Glutamatergic neuron (in vitro differentiated cells): ENCODE measurements at places on chromosomes 13 and 19.

GRCh38 chr19:55552206-55552605 lies 6.9 kb upstream of the SBK3 start:
- no peak for DNase-seq
- no peak overlapping the region for H3K4me3 ChIP-seq
- no peaks in the 10 kb centered on the region for H3K27me3 ChIP-seq
- peaks cover 12% of the 10 kb centered on the region for H3K4me1 ChIP-seq
- no peaks in the 10 kb centered on the region for H3K36me3 ChIP-seq

DNA sequence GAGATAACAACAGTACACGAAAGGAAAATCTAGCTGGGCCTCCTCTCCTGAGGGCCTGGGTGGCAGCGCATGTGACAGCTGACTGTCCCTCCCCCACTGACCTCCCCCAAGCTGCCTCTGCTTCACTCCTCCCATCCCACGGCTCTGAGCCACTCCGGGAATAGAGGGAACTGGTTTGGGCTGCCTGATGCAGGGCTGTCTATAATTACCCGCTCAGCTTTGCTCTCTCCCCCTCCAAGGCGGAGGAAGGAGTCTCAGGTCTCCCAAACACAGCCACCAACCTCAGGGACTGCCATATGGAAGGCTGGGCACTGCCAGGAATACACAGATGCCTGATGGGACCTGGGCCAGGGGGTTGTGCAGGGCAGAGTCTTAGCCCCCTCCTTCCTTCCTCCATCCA lies 7.9 kb downstream of the NAPA start:
- DNase-seq: no peak
- H3K27me3 ChIP-seq: peaks cover 13% of the 10 kb centered on the region
- no peaks in the 10 kb centered on the region for H3K36me3 ChIP-seq
- H3K4me3 ChIP-seq: peak overlapping the region; percentile 73
- peaks cover 47% of the 10 kb centered on the region for H3K4me1 ChIP-seq
- H3K27ac ChIP-seq: peak overlapping the region; percentile 82

DNA sequence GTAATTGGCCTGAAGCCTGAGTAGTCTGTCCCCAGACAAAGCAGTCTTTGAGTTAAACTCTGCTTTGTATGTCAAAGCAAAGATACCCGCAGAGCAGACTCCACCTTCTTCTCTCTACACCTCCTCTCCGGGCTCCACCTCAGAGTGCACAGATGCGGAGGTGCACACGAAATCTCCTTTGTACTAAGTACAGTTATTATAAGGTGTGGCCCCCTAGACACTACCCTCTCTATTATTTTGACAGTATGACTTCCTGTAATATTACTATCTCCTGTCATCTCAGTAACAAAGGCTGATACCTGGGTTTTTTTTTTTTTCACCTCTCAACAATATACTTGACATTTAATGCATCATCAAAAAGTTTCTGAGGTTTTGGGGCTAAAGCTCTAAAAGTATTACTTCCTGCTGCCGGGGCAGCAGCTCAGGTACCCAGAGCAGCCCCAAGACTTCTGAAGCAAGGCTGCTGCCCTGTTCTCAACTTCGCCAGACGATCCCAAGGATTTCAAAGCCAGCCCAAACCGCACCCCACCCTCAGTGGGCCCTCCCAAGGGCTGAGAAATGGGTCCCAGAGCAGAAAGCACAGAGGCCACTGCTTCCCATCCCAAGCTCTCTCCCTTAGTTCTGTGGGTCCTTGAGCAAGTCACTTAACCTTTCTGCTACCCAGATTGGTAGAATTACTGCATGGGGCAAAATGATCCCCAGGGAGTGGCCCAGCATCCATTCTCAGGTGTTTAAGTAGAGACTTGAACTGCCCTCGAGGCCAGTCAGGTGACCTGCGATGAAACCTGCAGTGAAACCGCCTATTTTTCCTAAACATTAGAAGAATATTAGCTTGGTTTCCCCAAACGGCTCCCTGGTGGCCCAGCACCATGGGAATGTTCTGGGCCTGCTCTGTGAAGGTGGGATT lies 180.6 kb downstream of the FOXO1 start:
- peaks cover 3% of the 10 kb centered on the region for H3K27me3 ChIP-seq
- peaks cover 7% of the 10 kb centered on the region for H3K36me3 ChIP-seq
- no peak for DNase-seq
- peaks cover 8% of the 10 kb centered on the region for H3K4me1 ChIP-seq
- no peak overlapping the region for H3K27ac ChIP-seq
- H3K4me3 ChIP-seq: no peak overlapping the region

DNA sequence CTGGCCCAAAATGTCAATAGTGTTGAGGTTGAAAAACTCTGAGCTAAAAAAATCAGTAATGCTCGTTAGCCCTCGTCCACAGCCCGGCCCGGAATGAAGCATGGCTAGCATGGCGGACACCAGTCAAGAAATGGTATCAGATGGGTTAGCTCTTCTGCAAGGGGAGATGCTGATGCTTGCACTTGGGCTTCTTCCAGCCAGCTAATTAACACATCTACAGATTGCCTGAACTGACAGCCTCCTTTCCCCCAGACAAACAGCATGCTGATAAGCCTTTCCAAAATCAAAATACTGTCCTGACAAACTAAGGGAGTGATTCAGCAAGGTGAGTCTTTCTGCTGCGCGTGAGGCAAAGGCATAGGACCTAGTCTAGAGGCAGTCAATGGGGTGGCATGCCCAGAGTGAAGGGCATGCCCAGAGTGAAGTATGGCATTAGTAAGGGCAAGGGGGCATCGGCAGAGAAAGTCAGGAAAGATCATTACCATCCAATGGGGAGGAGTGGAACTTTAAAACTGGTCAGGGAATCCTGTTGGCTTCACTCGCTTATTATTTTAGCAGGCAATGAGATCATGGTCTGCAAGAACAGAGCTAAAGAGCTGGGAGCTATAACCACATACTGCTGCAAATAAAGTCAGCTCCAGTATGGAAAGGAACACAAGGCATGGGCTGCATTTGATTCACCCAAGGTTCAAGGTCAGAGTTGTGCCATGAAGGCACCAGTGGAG lies 30.2 kb upstream of the UBE2L5 start:
- peaks cover 2% of the 10 kb centered on the region for H3K4me1 ChIP-seq
- H3K27ac ChIP-seq: no peak overlapping the region
- no peaks in the 10 kb centered on the region for H3K36me3 ChIP-seq
- no peak for DNase-seq

- H3K36me3 ChIP-seq: no peaks in the 10 kb centered on the region
- H3K27ac ChIP-seq: no peak overlapping the region
- peaks cover 16% of the 10 kb centered on the region for H3K4me1 ChIP-seq
- H3K27me3 ChIP-seq: peaks cover 2% of the 10 kb centered on the region
- DNase-seq: no peak
These were observed 64.9 kb upstream of the MED4 start for GRCh38 chr13:48159826-48160225.

GRCh38 chr13:62119739-62120700 lies 704.4 kb upstream of the PCDH20 start:
- H3K27me3 ChIP-seq: no peaks in the 10 kb centered on the region
- no peak for DNase-seq
- H3K4me1 ChIP-seq: peaks cover 3% of the 10 kb centered on the region
- no peak overlapping the region for H3K27ac ChIP-seq
- H3K4me3 ChIP-seq: no peak overlapping the region

- no peaks in the 10 kb centered on the region for H3K4me1 ChIP-seq
- peaks cover 1% of the 10 kb centered on the region for H3K27me3 ChIP-seq
- DNase-seq: no peak
- H3K27ac ChIP-seq: no peak overlapping the region
These were observed 76.5 kb upstream of the GPR12 start for GRCh38 chr13:26837102-26837501.

- H3K36me3 ChIP-seq: peaks cover 10% of the 10 kb centered on the region
- peak overlapping the region; percentile 89 for H3K4me3 ChIP-seq
These were observed 1.2 kb downstream of the GPR12 start for GRCh38 chr13:26759249-26759906.

DNA sequence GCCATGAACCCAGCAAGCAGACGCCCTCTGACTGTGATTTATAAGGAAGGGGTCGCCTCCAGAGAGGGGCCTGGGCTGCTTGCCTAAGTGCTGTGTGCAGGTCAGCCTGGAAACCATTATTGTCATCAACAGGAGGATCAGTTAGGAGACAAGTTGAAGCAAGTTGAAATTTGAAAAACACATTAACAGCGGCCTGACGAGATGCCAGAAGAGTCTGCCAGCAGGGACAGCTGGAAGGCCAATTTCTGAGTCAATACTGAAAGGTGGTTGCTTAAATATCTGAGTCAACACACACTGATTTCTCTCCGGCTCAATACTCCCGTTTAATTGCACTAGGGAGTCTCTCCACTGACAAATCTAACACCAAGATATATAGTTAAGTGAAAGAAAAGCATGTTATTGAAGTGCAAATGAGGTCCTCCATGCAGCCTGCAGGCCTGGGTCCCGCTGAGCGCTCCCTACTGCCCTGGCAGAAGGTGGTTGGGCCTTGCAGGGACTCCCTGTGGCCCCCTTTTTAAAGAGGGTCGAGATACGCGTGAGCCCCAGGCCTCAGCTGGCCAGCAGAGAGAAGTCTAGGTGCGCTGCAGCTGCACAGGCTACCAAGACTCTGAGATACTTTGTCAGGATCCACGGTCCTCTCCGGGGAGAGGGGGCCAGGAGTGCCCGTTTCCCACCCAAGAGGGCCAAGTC lies 91.1 kb downstream of the RNASEH2B start:
- peaks cover 43% of the 10 kb centered on the region for H3K4me1 ChIP-seq
- no peak for DNase-seq
- H3K4me3 ChIP-seq: no peak overlapping the region

DNA sequence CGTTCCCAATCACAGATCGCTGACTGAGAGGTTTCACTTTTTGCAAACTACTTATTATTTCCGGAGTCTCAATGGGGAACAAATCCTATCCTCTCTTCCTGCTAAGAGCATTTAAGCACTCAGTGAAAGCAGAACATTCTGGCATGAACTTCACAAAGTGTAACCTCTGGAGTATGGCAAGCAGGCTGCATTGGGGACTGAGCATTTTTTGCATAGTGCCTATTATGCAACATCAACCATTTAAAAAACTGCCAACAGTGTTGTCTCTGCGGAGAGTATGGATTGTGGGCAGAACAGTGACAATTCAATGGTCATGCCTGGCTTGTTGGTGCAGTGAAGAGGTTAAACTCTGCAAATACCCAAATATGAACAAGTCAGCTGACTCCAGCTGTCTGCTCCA lies 484.6 kb downstream of the OLFM4 start:
- peaks cover 6% of the 10 kb centered on the region for H3K4me1 ChIP-seq
- H3K36me3 ChIP-seq: no peaks in the 10 kb centered on the region
- H3K4me3 ChIP-seq: no peak overlapping the region
- DNase-seq: no peak
- no peak overlapping the region for H3K27ac ChIP-seq
- no peaks in the 10 kb centered on the region for H3K27me3 ChIP-seq

GRCh38 chr13:78402708-78403400 lies 200.5 kb downstream of the POU4F1 start:
- H3K4me3 ChIP-seq: no peak overlapping the region
- H3K27ac ChIP-seq: peak overlapping the region; percentile 83
- no peaks in the 10 kb centered on the region for H3K36me3 ChIP-seq
- H3K27me3 ChIP-seq: no peaks in the 10 kb centered on the region
- peaks cover 24% of the 10 kb centered on the region for H3K4me1 ChIP-seq

- peaks cover 13% of the 10 kb centered on the region for H3K4me1 ChIP-seq
- H3K36me3 ChIP-seq: no peaks in the 10 kb centered on the region
- peak overlapping the region; percentile 94 for H3K4me3 ChIP-seq
- DNase-seq: no peak
- peaks cover 14% of the 10 kb centered on the region for H3K27me3 ChIP-seq
These were observed 2.1 kb downstream of the CSNK1G2 start for GRCh38 chr19:1942934-1943555.

DNA sequence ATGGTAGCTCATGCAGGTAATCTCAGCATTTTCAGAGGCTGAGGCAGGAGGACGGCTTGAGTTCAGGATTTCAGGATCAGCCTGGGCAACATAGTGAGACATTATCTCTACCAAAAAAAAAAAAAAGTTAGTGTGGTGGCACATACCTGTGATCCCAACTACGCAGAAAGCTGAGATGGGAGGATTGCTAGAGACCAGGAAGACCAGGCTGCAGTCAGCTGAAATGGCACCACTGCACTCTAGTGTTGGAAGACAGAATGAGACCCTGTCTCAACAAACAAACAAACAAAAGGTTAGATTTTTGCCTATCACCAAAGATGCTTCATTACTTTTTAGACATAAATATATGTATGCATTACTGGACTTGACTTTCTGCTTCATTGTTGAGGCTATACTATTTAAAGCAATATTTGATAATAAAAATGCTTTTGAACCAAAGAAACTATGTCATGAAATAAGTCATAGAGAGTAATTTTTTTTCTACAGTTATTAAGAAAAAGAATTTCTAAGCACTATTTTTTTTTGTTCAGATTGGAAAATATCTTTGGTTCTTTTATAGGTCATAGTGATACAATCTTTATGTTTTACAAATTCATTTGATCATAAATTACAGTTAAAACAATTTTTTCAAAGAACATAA lies 1180.1 kb upstream of the ATXN8OS start:
- no peaks in the 10 kb centered on the region for H3K4me1 ChIP-seq
- no peak overlapping the region for H3K4me3 ChIP-seq
- no peaks in the 10 kb centered on the region for H3K36me3 ChIP-seq
- no peaks in the 10 kb centered on the region for H3K27me3 ChIP-seq
- peak; percentile 43 for DNase-seq

GRCh38 chr19:38691938-38692457 lies 44.5 kb downstream of the ACTN4 start:
- no peak for DNase-seq
- H3K4me1 ChIP-seq: peaks cover 43% of the 10 kb centered on the region
- H3K36me3 ChIP-seq: no peaks in the 10 kb centered on the region
- peak overlapping the region; percentile 38 for H3K4me3 ChIP-seq
- peaks cover 13% of the 10 kb centered on the region for H3K27me3 ChIP-seq

- no peak for DNase-seq
- H3K27me3 ChIP-seq: peaks cover 5% of the 10 kb centered on the region
- no peaks in the 10 kb centered on the region for H3K36me3 ChIP-seq
- H3K27ac ChIP-seq: no peak overlapping the region
- H3K4me3 ChIP-seq: no peak overlapping the region
- peaks cover 4% of the 10 kb centered on the region for H3K4me1 ChIP-seq
These were observed 37.2 kb downstream of the COL4A2 start for GRCh38 chr13:110344320-110344719.

DNA sequence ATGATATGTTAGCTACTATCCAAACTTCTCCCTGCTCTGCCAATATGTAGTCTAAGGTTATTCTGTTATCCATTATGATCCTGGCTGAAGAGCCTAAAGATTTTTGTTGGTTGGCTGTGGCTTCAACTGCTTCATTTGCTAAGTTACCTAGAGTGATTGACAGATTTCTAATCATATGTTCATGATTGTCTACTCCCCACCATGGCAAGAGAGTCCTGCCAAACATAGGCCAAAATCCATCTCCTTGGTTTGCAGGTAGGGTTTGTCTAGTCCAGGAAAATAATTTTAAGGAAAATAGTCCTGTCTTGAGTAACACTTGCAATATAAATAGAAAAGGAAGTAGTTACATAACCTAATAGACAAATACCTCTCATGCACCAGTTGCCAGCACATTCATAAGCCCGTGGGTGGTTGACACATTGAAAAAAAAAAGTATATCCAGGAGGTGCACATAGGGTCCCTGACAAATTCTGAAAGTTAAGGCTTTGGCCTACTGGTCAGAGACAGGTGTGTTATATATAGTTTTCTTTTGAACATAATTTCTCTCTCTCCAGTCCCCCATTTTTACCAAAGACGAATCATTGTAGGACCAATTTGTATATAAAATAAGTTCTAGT lies 5.4 kb upstream of the CBY2 start:
- no peak overlapping the region for H3K4me3 ChIP-seq
- no peak for DNase-seq
- H3K27ac ChIP-seq: no peak overlapping the region
- no peaks in the 10 kb centered on the region for H3K27me3 ChIP-seq
- no peaks in the 10 kb centered on the region for H3K4me1 ChIP-seq

GRCh38 chr13:31011901-31012654 lies 79.6 kb downstream of the TEX26 start:
- H3K36me3 ChIP-seq: no peaks in the 10 kb centered on the region
- H3K4me1 ChIP-seq: peaks cover 41% of the 10 kb centered on the region
- peaks cover 2% of the 10 kb centered on the region for H3K27me3 ChIP-seq
